HCT116 (cell line): ENCODE measurements at places on chromosomes 4 and X. TPM values are rescaled to one million over a fixed set of nuclear protein-coding genes. Genes with fewer than 3 reads are reported as not detected.

FABP2 gene
- total RNA-seq, result not detected

SCRG1 gene
- total RNA-seq, result not detected

REELD1 gene
- 0.25 TPM for total RNA-seq

TMEM150C gene
- 1.2 TPM for total RNA-seq

EDA2R gene
- total RNA-seq, result not detected

UGT8 gene
- 14.8 TPM for total RNA-seq

P2RY8 gene
- 0.44 TPM for total RNA-seq

LPAR4 gene
- not detected for total RNA-seq

APLN gene
- 0.22 TPM for total RNA-seq
